ENCODE measurements at places on chromosomes 1 and 21.

GRCh38 chr1:2962061-2962460, 59.2 kb upstream of the ACTRT2 start:
- no peaks in the 10 kb centered on the region for H3K4me1 ChIP-seq
- DNase-seq = no peak
- H3K36me3 ChIP-seq = no peaks in the 10 kb centered on the region

DNA sequence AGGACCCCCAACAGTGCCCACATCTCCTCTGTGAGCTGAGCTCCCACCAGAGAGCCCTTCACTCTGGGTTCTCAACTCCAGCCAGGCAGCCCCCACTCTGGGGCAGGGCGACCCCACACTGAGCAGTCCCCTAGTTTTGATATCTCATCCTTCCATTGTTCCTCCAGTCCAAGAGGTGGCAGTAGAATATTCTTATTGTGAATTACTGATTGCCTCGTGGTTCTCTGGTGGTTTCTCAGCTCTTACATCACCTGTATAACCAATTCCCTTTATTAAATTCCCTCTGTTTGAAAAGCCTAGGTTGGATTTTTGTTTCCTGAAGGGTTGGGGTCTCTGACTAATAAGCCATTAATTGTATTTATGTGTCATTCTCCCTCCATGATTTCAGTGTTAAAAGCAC, 407.5 kb downstream of the SETD4 start:
- no peak for DNase-seq
- H3K4me3 ChIP-seq = no peak overlapping the region
- H3K27ac ChIP-seq = no peak overlapping the region
- no peaks in the 10 kb centered on the region for H3K27me3 ChIP-seq
- H3K4me1 ChIP-seq = no peaks in the 10 kb centered on the region

DNA sequence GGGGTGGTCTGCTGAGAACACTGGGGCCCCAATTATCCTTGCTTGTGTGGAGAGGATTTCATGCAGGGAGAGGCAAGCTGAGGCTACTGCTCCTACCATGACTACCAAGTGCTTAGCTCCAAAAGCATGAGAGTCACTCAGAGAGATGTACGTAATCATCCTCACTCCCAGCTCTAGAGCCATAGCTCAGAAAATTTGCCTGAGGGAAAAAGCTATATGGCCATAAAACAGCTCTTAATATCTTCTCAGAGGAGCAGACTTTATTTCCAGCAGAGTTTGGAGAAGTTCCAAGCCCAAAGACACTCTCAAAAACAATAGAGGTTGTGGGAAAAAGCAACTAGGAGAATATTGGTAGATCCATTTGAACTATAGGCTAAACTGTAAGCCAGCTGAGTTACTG, 106.4 kb upstream of the PBX1 start:
- no peak overlapping the region for H3K27ac ChIP-seq
- no peak for DNase-seq
- no peak overlapping the region for H3K4me3 ChIP-seq
- no peaks in the 10 kb centered on the region for H3K36me3 ChIP-seq
- H3K4me1 ChIP-seq = no peaks in the 10 kb centered on the region

- no peak overlapping the region for H3K27ac ChIP-seq
- no peaks in the 10 kb centered on the region for H3K27me3 ChIP-seq
- no peak overlapping the region for H3K4me3 ChIP-seq
- no peaks in the 10 kb centered on the region for H3K36me3 ChIP-seq
- peaks cover 5% of the 10 kb centered on the region for H3K4me1 ChIP-seq
These were observed 134.8 kb downstream of the AKT3 start for GRCh38 chr1:243715285-243715684.

DNA sequence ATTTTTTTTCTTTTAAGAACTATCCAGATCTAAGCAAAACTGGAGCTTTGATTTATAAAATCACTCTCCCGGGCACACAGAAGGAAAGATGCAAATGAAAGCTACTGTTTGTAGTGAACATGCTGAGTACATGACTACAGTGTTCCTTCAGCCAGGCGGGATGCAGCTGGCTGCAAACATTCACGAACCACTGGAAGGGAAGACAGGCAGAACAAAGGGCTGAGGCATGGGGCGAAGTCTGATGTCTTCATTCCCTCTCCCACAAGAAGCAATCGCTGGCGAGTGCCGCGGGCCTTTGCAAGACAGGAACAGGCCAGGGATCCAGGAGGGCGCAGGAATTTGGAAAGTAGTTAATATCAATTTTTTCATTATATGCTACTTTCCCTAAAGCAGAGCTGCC, 257.9 kb upstream of the AJAP1 start:
- no peak overlapping the region for H3K27ac ChIP-seq
- no peaks in the 10 kb centered on the region for H3K27me3 ChIP-seq
- DNase-seq = no peak
- H3K4me1 ChIP-seq = no peaks in the 10 kb centered on the region
- no peaks in the 10 kb centered on the region for H3K36me3 ChIP-seq
- no peak overlapping the region for H3K4me3 ChIP-seq

DNA sequence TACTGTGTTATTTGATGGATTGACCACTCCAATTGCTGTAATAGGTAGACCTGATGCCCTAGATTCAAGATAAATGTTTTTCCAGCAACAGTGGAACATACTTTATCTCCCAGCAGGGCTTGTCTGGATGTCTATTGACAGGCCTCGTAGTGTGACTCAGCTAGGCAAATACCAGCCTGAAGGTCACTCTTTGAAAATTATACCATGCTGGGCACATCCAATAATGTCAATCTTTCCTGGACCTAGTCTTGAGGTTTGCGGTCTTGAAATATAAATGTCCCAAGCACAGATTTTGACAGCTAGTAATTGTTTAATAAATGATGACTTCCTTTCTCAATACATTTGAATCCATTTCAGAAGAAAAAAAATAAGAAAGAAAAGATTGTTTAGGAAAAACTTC, 1138.0 kb upstream of the TMPRSS15 start:
- no peak overlapping the region for H3K27ac ChIP-seq
- no peak for DNase-seq

DNA sequence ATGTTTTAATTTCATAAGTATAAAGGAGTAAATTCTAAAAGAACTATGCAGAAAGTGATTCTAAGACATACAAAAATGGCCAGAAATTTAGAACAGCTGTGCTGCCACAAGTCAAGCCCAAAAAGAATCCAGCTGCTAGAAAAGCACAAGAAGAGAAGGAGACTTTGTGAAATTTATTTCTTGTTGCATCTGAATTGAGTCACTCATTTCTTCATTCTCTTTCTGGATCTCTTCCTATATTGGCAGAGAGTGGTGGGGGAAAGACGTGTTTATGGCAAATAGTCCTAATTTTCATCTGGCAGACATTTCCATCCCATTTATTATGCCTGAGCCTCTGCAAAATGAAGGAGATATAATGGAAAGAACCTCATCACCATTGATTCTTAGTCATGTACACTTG, 139.6 kb upstream of the CTTNBP2NL start:
- no peak overlapping the region for H3K27ac ChIP-seq
- H3K36me3 ChIP-seq = no peaks in the 10 kb centered on the region
- no peaks in the 10 kb centered on the region for H3K4me1 ChIP-seq
- DNase-seq = no peak

GRCh38 chr1:56922070-56922469, 43.7 kb downstream of the C8B start:
- no peak for DNase-seq
- no peak overlapping the region for H3K4me3 ChIP-seq
- peaks cover 5% of the 10 kb centered on the region for H3K4me1 ChIP-seq
- no peaks in the 10 kb centered on the region for H3K27me3 ChIP-seq

GRCh38 chr21:41916888-41917433, 36.9 kb downstream of the C2CD2 start:
- no peaks in the 10 kb centered on the region for H3K36me3 ChIP-seq
- no peak overlapping the region for H3K4me3 ChIP-seq
- no peaks in the 10 kb centered on the region for H3K27me3 ChIP-seq

DNA sequence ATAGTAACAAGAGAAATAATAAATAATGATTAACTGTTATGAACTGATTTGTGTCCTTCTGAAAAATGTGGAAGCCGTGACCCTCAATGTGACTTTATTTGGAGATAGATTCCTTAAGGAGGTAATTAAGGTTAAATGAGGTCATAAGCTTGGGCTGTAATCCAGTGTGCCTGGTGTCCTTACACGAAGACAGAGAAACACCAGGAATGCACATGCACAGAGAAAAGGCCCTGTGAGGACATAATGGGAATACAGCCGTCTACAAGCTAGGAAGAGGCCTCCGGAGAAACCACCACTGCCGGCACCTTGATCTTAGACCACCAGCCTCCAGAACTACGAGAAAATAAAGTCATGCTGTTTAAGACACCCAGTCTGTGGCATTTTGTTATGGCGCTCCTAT, 215.9 kb downstream of the NEGR1 start:
- no peak for DNase-seq
- no peak overlapping the region for H3K4me3 ChIP-seq
- H3K4me1 ChIP-seq = no peaks in the 10 kb centered on the region
- H3K27me3 ChIP-seq = no peaks in the 10 kb centered on the region
- H3K27ac ChIP-seq = no peak overlapping the region
- no peaks in the 10 kb centered on the region for H3K36me3 ChIP-seq

- H3K27ac ChIP-seq = no peak overlapping the region
- no peaks in the 10 kb centered on the region for H3K27me3 ChIP-seq
- H3K4me3 ChIP-seq = no peak overlapping the region
- H3K36me3 ChIP-seq = no peaks in the 10 kb centered on the region
- no peaks in the 10 kb centered on the region for H3K4me1 ChIP-seq
- DNase-seq = no peak
These were observed 328.6 kb downstream of the RRAGC start for GRCh38 chr1:38530957-38531356.

- H3K4me1 ChIP-seq = no peaks in the 10 kb centered on the region
- DNase-seq = no peak
- H3K36me3 ChIP-seq = no peaks in the 10 kb centered on the region
- H3K27ac ChIP-seq = no peak overlapping the region
These were observed 138.5 kb downstream of the ZZZ3 start for GRCh38 chr1:77543822-77544448.

GRCh38 chr1:14659913-14660312, 61.4 kb downstream of the KAZN start:
- no peaks in the 10 kb centered on the region for H3K36me3 ChIP-seq
- H3K27me3 ChIP-seq = no peaks in the 10 kb centered on the region
- no peak overlapping the region for H3K4me3 ChIP-seq
- no peak for DNase-seq

DNA sequence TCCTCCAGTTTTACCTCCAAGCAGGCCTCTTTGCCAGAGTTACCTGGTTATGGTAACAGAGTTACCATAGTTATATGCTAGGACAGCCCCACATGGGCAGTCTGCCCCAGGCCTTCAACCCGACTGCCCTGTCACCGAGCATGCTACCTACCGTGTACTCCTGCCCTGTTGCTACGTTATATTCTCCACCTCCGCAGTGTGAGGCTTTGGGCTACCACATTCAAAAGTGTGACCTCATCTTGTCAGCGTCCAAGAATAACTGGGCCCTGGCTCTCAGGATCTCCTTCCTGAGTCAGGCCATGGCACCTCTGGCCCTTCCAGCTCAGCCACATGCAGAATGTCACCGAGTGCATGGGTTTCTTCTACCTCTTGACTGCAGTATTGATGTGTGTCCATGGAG, 8.9 kb downstream of the MAPKAPK2 start:
- H3K36me3 ChIP-seq = no peaks in the 10 kb centered on the region
- no peaks in the 10 kb centered on the region for H3K27me3 ChIP-seq
- no peak overlapping the region for H3K27ac ChIP-seq
- peaks cover 13% of the 10 kb centered on the region for H3K4me1 ChIP-seq

- H3K27me3 ChIP-seq = no peaks in the 10 kb centered on the region
- peaks cover 1% of the 10 kb centered on the region for H3K4me1 ChIP-seq
- no peaks in the 10 kb centered on the region for H3K36me3 ChIP-seq
- no peak overlapping the region for H3K4me3 ChIP-seq
These were observed 37.0 kb upstream of the GORAB start for GRCh38 chr1:170495006-170495405.

GRCh38 chr1:87894062-87894461, 565.4 kb downstream of the LMO4 start:
- no peaks in the 10 kb centered on the region for H3K4me1 ChIP-seq
- no peak overlapping the region for H3K27ac ChIP-seq
- H3K36me3 ChIP-seq = no peaks in the 10 kb centered on the region
- DNase-seq = no peak
- no peak overlapping the region for H3K4me3 ChIP-seq

GRCh38 chr1:96236156-96236739, 485.3 kb upstream of the PTBP2 start:
- peaks cover 2% of the 10 kb centered on the region for H3K4me1 ChIP-seq
- no peak overlapping the region for H3K27ac ChIP-seq
- peak; percentile 67 for DNase-seq
- H3K36me3 ChIP-seq = no peaks in the 10 kb centered on the region

- H3K27ac ChIP-seq = peak overlapping the region; percentile 85
- peak overlapping the region; percentile 95 for H3K4me3 ChIP-seq
- H3K36me3 ChIP-seq = no peaks in the 10 kb centered on the region
- H3K4me1 ChIP-seq = no peaks in the 10 kb centered on the region
These were observed 382 bp downstream of the TRMT1L start for GRCh38 chr1:185156288-185156853.

DNA sequence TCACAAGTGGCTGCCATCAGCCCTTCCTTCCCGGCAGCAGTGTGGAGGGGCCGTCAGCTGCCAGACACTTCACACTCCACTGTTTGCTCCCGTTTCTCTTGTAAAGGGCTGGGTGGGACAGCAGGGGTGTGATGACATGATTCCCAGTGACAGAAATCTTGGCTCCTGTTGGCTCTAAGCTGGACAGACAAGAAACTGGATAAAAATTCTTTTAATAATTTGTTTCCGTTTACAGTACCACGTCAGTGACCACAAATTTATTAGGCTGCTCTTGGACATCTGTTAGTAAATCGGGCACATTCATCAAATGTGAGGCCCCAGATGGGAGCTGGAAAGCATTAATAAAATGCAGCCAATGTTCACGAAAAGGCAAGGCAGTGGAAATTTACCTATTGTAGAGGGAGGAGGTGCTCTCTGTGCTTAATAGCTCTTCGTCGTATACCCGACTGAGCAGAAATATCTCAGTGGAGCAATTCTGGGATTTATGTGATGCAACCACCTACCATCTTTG, 353.7 kb upstream of the GREM2 start:
- H3K27ac ChIP-seq = no peak overlapping the region
- no peaks in the 10 kb centered on the region for H3K36me3 ChIP-seq
- no peak overlapping the region for H3K4me3 ChIP-seq
- peak; percentile 30 for DNase-seq
- no peaks in the 10 kb centered on the region for H3K27me3 ChIP-seq
- no peaks in the 10 kb centered on the region for H3K4me1 ChIP-seq

DNA sequence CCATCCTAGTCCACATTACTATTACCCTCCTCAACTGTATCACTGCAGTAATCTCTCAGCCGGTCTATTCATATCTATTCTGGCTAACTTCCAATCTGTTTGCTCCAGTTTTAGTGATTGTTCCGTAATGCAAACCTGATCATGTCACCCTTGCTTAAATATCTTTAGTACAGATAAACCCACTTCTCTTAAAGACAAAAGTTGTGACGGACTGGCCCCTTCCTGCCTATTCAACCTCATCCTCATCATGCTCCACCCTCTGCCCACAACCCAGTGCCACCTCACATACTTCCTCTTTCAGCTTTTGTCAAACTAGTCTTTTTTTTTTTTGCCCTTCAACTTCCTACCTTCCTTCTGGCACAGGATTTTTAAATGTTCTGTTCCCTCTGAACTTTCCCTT, 2.8 kb upstream of the C1orf162 start:
- DNase-seq = no peak
- no peaks in the 10 kb centered on the region for H3K4me1 ChIP-seq
- no peak overlapping the region for H3K4me3 ChIP-seq
- no peak overlapping the region for H3K27ac ChIP-seq
- no peaks in the 10 kb centered on the region for H3K27me3 ChIP-seq

- DNase-seq = peak; percentile 14
- no peaks in the 10 kb centered on the region for H3K4me1 ChIP-seq
- H3K27me3 ChIP-seq = no peaks in the 10 kb centered on the region
- H3K4me3 ChIP-seq = no peak overlapping the region
- no peaks in the 10 kb centered on the region for H3K36me3 ChIP-seq
These were observed 20.4 kb upstream of the KIF14 start for GRCh38 chr1:200640963-200641401.

GRCh38 chr1:229158341-229158921, 112.5 kb upstream of the RAB4A start:
- no peak for DNase-seq
- H3K4me1 ChIP-seq = no peaks in the 10 kb centered on the region
- H3K27ac ChIP-seq = no peak overlapping the region
- no peaks in the 10 kb centered on the region for H3K36me3 ChIP-seq
